ENCODE measurements at places on chromosomes 11 and 22.

GRCh38 chr11:14544611-14545010, 24.4 kb upstream of the PSMA1 start:
- DNase-seq, result no peak

DNA sequence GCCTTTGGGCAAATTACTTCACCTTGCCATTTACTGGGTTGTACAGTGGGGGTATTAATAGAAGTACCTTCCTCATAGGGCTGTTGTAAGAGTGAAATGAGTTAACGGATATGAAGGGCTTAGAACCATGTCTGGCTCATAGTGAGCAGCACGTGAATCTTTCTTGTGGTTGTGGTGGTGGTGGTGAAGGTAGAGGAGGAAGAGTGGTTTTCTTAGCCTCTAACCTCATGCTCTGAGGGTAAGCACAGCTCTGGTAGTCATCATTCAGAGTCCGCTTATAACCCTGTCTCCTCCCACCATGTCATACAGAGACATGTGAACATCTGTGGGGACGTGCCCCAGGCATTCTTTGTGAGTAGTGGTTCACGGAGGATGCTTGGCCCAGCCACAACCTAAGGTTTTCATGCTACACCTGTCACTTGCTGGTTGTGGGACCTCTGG, 43.6 kb downstream of the TEAD1 start:
- DNase-seq, result no peak

DNA sequence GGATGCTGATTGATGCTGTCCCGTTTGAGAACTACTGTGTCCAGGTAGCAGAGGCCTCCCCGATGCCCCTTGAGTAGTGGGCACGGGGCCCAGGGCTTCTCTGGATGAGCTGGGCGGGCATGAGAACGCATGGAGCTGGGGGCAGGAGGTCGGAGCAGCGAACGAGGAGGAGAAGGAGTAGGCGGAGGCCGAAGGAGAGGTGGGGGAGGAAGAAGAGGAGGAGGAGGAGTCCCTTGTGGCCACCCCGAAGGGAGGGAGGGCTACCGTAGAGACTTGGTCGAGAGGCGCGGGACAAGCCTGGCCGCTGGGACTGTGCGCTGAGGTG, 62.9 kb downstream of the CRYBB2 start:
- DNase-seq, result no peak

DNA sequence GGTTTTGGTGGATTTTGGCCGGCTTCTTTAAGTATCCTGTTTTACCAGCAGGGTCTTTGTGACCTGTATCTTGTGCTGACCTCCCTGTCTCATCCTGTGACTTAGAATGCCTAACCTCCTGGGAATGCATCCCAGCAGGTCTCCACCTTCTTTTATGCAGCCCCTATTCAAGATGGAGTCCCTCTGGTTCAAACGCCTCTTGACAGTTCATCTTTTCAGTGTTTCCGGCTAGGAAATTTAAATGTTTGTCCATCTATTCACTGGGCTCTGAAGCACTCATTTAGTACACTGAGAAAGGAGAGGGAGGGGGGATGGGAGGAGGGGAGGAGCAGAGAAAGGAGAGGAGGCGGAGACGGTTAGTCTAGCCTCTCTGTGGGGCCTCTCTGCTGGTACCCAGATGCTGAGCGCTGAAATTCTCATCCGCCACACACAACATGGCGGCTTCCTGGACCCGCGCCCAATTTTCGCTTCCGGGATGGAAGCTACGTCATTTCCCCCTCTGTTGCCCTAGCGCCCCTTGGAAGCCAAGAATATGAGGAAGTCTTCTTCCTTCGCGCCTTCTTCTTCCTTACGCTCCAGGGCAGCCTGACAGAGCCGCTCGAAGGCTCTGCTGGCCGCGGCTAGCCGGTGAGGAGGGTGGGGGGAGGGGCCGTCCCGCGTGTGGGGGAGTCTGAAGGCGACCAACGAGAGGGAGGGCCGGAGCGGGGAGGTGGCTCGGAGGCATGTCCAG, 69.0 kb upstream of the SYT13 start:
- DNase-seq, result peak; percentile 89

- DNase-seq, result no peak
These were observed 598.0 kb upstream of the API5 start for GRCh38 chr11:42713753-42714152.

DNA sequence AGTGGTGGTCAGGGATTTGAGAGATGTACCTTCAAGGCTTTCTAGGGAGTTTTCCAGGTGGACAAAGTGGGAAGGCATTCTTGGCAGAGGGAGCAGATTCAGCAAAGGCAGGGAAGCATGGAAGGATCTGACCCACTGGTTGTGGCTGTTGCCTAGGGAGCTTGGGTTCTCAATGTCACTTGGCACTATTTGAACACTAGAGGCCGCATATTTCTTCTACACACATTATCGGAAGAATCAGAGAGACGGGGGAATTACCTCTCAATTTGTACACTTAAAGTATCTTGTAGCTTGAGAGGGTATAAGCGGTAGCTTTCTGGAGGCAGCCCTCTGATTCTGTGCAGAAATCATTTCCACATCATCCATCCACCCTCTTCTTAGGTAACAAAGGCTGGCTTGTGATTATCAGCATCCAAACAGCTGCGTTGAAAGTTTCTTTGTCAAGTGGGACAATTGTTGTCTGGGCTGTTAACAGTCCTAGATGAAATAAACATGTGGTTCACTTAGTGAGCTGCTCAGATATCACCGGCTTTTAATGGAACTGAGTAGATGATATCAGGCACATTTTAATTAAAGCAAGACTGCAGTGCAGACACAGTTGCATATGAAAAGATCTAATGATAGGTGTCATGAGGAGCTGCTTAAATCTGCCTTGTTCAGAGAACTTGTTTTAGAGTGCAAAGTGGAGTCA, 2.6 kb downstream of the NELL1 start:
- peak; percentile 26 for DNase-seq

- DNase-seq, result no peak
These were observed 33.5 kb downstream of the ETS1 start for GRCh38 chr11:128553662-128554362.

DNA sequence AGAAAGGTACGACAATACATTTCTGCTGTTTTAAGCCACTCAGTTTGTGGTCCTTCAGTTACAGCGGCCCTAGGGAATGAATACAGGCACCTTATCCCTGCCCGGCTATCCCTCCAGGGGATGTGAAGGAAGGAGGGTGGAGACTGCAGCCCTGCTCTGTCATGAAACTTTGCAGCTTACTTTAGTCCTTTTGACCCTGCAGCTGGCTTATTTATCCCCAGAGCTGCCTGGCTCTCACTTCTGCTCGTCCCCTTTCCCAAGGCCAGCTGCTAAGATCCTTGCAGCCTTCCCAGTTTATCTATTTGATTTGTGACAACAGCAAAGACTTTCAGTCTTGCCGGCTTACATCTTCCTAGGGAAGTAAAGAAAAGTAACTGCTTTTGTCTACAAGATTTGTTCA, 55.2 kb downstream of the SC5D start:
- DNase-seq, result no peak

GRCh38 chr11:2271077-2271326, 614 bp upstream of the ASCL2 start:
- DNase-seq, result no peak

- no peak for DNase-seq
These were observed 40.1 kb upstream of the PRR5 start for GRCh38 chr22:44661659-44662569.

GRCh38 chr11:21602699-21603098, 590.2 kb upstream of the ANO5 start:
- no peak for DNase-seq

GRCh38 chr22:17121233-17122195, at the start of gene TMEM121B:
TSS of gene TMEM121B (minus strand) at chr22:17121360. CDS start at chr22:17121127, 233 bp downstream.
- DNase-seq, result peak; percentile 92

DNA sequence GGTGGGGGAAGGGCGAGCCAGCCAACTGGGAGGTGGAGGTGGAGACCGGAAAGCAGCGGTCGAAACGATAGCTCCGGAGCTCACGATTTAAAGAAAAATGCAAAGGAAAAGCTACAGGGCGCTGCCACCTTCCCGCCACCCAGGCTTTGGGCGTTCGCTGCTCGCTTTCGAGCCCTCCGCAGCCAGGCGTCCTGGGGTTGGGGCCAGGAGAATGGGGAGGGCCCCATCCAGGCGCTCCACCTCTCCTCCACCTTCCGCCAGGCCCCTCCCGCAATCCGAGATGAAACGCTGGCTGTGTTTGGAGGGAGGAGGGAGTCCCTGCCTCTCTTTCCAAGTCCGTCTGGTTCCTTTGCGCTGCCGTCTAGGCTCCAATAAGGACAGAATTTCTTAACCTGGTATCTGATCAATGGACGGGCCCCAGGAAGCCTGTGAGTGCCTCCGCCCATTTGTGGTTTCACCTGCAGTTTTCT, 483 bp upstream of the ABTB2 start:
- peak; percentile 85 for DNase-seq

DNA sequence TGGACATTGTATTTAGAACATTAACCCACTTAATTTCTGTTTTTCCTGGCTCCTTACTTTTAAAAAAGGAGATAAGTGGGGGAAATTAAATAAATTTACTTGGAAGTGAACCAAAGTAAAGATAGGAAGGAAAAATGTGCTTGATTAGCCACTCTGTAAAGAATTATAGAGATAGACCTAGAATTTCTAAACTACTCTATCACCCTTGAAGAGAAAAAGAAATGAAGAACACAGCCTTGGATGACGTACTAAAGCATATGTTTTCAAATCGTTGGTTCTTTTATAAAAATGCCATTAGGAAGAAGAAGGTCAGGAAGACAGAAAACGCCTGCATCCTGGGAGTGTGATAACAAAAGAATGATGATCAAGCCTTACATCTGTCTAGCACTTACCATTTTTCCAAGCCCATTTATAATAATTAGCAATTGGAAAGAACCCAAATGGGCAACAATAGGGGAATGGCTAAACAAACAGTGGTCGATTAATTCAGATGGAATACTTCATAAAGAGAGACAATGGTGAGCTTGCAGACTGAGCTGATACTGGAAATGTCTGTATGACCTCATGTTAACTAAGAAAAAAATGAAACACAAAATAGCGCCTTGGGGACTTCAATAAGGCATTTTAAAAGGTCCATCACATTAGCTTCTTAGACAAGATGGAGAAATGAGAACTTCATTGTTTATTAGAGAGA, 81.0 kb upstream of the LRRC55 start:
- DNase-seq, result peak; percentile 68

DNA sequence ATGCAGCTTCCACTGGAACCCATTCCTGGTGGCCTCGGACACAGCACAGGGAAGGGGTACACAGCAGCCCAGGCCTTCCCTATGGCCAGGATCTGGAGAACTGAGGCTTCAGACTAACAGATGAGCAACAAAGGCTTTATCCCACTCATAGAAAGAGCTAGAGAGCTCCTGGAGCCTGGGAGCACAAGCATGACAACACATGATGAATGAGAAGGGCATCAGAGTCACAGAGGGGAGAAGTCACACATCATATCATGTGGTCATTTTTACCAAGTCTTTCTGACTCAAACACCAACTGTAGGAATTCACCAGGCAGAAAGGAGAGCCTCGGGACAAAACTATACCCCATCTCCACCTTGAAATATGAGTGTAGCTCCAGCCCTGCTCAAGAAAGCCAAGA, 43.2 kb downstream of the NRXN2 start:
- no peak for DNase-seq

DNA sequence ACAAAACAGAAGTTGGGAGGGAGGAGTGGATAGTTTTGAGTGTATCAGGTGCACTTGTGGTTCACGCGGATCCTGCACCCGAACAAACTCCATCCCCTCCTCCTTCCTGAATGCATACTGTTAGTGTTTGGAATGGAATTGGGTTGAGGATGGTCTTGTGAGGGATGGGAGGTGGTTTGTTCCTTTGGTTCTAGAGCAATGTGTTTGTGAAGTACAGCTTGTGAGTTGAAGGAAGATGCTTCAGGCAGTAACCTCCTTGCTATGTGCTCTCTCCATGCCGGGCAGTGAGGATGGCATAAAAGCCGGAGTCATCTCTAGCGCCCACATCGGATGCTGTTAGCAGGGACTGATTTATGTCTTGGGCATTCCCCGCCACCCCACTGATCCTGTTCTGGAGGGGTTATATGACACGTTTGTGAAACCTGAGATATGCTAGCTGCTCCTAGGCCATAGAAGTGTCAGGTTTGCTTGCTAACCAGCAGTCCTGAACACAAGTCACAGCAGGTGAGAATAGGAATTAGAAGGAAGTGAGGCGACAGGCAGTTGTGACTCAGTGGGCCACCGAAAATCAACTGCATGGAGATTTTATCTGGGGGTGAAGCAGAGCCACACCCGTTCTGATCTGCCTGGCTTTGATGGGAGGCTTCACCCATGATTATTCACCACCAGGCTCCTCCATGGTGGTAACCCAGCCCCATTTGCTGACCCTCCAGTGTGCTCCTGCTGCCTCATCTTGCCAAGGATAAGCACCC, 2.2 kb downstream of the BCR start:
- DNase-seq, result no peak

DNA sequence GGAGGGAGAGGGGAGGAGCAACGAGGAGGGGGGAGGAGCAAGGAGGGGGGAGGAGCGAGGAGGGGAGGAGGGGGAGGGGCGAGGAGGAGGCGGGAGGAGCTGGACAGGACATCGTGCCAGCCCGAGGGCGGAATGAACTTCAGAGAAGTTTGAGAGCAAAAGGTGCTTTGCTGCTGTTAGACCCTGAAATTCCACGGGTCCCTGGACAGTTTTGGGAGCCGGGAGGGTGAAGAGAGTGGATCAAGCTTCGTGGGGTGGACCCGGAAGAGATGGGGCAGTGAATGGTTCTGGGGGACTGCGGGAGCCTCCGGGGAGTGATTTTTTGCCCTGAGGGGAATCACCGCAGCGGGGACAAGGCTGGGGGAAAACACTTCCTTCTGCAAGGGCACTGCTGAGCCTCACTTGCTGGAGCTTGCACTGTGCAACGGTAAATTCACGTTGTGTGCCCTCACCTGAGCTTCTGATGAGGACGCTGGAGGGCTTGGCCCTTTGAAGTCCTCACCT, 10.7 kb upstream of the NLRP6 start:
- DNase-seq, result no peak

DNA sequence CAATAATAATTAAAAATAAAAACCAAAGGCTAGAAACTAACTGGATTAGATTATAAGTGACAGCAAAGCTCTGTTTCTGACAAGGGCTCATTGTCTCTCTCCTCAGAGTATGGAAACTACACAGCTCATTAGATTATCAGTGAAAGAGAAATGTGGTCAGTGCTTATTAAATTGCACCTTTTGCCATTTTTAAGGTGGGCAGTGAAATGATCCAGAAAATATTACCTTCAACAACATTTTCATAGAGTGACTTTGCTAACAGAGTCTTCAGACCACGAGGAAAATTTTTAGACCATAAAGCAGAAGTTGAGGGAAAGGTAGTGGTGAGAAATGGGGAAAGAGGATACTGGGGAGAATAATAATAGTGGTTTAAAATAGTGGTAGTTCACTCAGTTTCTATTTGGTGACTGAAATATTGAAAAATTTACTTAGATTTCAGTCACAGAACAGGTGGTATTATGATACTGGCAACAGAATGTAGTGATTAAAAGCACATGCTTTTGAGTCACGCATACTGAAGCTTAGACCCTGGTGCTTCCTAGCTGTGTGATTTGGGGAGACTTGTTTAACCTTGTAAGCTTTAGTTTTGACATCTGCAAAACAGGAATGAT, 684.0 kb upstream of the CCDC90B start:
- no peak for DNase-seq
